T-helper 22 cell (primary cell): ENCODE measurements at places on chromosomes 13 and 19.

GRCh38 chr19:19540064-19540714 is 2.1 kb downstream of the CILP2 start:
- peak; percentile 65 for DNase-seq

- DNase-seq = no peak
Measured at GRCh38 chr19:49849433-49850220, 1.3 kb upstream of the PTOV1 start.

DNA sequence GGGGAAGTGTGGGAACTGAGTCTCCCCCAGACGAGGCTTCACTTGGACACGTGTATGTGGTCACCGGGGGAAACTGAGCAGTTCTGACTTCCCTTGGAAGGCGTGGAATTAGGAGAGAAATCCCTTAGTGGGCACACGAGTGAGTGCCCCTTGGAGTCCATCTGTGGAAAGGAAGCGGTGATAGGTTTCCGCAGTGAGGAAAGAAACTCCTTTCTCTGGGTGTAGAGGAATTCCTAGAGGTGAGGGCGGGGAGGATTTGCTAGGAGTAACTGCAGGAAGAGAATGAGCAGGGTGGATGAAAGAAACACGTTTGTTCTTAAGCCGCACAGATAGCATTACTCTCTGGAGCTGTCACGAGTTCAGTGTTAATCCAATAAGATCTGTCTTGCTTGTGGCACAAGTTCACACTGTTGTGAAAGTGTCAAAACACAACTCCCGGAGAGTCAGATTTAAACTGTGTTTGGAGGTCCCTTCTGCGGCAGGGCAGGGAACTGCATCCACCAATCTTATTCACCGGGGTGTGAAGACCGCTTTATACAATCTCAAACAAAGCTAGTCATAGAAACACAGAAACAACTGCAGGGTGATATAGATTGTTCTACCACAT is 1.2 kb downstream of the KL start:
- DNase-seq = no peak

- no peak for DNase-seq
Measured at GRCh38 chr13:108561149-108561548, 68.3 kb upstream of the MYO16 start.

GRCh38 chr19:31992750-31993149 is 352.7 kb upstream of the ZNF507 start:
- DNase-seq = no peak

GRCh38 chr13:72541674-72542073 is 185.8 kb downstream of the MZT1 start:
- DNase-seq = no peak

DNA sequence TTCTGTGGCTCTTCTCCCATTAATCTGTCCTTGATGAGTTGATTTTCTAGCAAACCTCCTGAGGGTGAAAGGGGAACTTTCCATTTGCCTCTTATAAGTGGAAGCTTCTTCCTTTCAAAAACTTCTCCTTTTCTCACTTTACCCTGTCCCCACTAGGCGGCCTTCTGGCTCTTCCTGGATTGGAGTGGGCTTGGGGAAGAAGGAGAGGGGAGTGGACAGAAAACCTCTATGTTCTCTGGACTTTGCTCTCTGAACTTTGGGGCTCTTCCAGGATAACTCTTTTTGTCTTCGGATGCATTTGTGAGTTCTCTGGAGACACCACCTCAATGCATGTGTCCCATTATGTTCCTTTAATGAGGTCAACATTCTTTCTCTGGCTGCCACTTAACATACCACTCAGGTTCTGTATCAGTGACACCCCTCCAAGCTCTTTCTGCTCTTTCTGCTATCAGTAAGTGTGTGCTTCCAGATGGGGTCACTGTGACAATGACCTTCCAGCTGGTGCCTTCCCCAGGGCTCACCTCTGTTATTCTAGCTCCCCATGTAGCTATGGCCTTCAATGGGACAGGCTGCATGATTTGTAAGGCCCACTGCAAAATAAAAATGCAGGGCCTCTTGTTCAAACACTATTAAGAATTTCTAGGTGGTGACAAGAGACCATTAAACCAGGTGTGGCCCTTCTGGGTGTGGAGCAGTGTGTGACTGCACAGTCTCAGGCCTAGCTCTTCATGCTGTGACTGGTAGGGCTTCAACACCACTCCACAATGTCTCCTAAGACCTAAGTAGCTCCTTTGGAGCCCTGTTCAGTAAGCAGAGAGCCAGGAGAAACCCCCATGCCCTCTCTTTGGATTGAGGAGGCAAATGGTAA is 389.2 kb downstream of the EFNB2 start:
- DNase-seq = no peak

GRCh38 chr19:58355908-58356765 is 2.8 kb upstream of the A1BG start:
- no peak for DNase-seq

GRCh38 chr13:98476106-98476505 is 100.8 kb downstream of the STK24 start:
- peak; percentile 72 for DNase-seq

- no peak for DNase-seq
Measured at GRCh38 chr19:39434123-39435076, 1.3 kb downstream of the RPS16 start.

- no peak for DNase-seq
Measured at GRCh38 chr19:29700498-29700897, 14.6 kb downstream of the C19orf12 start.

GRCh38 chr13:26787961-26788360 is 27.4 kb upstream of the GPR12 start:
- DNase-seq = no peak

DNA sequence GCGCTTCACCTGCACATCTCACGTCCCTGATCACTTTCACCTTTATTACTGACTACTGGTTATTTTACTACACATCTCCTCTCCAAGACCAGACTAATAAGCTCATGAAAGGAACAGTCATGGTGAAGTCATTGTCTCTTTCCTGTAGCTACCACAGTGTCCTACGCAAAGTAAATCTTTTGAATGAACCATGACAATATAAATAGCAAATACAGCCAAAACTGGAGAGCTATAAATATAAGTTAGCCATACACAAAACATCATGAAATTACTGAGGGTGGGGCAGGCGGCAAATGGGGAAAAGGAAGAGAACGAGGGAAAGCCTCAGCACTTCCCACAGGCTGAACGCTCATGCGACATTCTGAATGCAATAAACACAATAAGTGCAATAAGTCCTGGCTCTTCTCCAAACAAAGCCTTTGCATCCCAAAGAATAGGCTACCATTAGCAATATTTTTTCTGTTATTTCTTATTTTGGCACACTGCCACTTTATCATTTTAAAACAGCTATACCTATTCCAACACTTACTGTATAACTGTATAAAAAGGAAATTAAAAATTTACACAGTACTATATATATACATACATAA is 62.5 kb downstream of the TUBGCP3 start:
- no peak for DNase-seq

- no peak for DNase-seq
Measured at GRCh38 chr13:91346062-91346461, 1.4 kb upstream of the MIR17HG start.

- DNase-seq = no peak
Measured at GRCh38 chr19:17048885-17049453, 22.4 kb upstream of the CPAMD8 start.

DNA sequence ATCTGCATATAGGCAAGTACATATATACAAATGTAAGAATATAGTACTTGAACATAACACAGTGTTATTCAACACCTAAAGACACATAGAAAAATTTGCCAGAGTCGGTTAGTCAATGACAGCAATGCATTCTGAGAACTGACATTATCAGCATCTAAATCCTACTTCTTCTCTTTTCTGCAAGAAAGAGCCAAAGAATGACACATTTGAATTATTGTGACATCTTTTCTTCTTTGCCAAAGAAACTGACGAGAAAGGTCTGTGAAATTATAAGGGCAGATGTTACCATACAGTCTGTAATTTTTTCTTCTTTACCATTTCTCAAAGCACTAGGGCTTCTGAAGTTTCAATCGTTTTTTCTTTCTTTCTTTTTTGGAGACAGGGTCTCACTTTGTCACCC is 350.9 kb upstream of the NBEA start:
- no peak for DNase-seq

DNA sequence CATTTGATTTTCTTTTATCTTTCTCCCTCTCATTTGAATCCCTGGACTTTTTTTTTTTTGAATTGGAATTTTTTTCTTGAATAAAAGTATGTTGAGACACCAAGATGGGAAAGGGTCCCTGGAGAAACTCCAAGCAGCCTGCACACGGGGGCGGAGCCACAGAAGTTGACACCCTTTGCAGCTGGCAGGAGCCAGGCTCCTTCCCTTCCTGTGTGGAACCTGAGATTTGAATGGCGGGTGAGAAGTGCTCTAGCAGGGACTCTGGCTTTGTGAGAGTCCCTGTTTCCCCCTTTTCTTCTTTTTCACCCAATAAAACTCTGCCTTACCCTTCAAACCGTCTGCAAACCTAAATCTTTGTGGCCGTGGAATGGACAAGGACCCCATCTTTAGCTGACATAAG is 1381.0 kb upstream of the MIR17HG start:
- no peak for DNase-seq

- DNase-seq = no peak
Measured at GRCh38 chr19:34837262-34837661, 64.2 kb upstream of the ZNF599 start.
